Right atrium auricular region (tissue), 2 donors: ENCODE measurements at places on chromosomes 5 and 9. TPM values are rescaled to one million over a fixed set of nuclear protein-coding genes. Genes with fewer than 3 reads are reported as not detected.

DNA sequence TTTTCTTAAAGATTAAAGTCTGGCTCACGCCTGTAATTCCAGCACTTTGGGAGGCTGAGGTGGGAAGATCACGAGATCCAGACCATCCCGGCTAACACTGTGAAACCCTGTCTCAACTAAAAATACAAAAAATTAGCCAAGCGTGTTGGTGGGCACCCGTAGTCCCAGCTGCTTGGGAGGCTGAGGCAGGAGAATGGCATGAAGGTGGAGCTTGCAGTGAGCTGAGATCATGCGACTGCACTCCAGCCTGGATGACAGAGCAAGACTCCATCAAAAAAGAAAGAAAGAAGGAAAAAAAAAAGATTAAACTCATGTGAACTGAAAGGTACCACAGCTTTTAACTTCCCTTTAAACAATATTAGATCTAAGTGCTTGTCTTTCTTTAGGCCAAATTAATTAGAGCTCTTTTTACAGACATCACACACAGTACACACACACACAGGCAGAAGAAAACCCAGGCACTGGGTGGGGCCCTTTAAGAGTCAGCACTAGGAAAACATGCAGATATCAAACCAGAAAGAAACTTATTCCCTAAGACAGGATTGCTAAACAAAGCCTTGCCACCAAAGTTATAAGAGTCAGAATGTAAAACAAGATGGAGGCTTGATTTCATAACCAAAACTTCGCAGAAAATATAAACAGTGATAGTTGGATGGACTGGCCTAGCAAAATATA lies 29.3 kb upstream of the UHRF2 start:
- no peaks in the 10 kb centered on the region for H3K27me3 ChIP-seq
- no peaks in the 10 kb centered on the region for H3K4me1 ChIP-seq
- H3K4me3 ChIP-seq = no peak overlapping the region
- peak; percentile 64 for DNase-seq
- peak overlapping the region; percentile 31 for H3K27ac ChIP-seq
- H3K36me3 ChIP-seq = no peaks in the 10 kb centered on the region

- H3K4me1 ChIP-seq = no peaks in the 10 kb centered on the region
- no peak overlapping the region for H3K27ac ChIP-seq
- no peaks in the 10 kb centered on the region for H3K36me3 ChIP-seq
- H3K4me3 ChIP-seq = no peak overlapping the region
Measured at GRCh38 chr9:134600371-134600770, 41.2 kb upstream of the COL5A1 start.

The AGGF1 gene
- 15.2 TPM for total RNA-seq

DNA sequence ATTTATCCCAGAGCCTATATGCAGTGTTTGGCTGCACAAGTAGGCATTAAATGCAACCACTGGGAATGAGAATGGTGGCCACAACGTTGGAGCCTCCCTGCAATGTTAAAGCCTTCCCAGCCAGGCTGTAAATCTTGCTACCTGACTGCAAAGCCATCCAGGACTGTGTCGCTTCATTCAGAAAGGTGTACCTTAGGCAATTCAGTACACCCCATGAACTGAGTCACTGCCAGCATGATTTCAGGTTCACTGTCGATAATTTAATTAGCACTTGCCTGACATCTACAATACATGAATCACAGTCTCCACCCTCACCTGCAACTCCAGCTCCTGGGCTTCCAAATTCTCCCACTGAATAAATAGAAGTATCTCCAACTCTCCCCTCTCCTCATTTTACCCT lies 108.4 kb downstream of the SLIT3 start:
- no peak overlapping the region for H3K4me3 ChIP-seq
- no peak for DNase-seq
- no peaks in the 10 kb centered on the region for H3K27me3 ChIP-seq
- no peaks in the 10 kb centered on the region for H3K36me3 ChIP-seq
- H3K4me1 ChIP-seq = no peaks in the 10 kb centered on the region

GRCh38 chr9:101470929-101471328 lies 35.4 kb upstream of the ALDOB start:
- no peak overlapping the region for H3K27ac ChIP-seq
- peaks cover 21% of the 10 kb centered on the region for H3K36me3 ChIP-seq
- H3K27me3 ChIP-seq = no peaks in the 10 kb centered on the region
- no peak for DNase-seq
- no peak overlapping the region for H3K4me3 ChIP-seq
- H3K4me1 ChIP-seq = no peaks in the 10 kb centered on the region

The GPX3 gene
- 2,222 TPM for total RNA-seq

- no peaks in the 10 kb centered on the region for H3K36me3 ChIP-seq
- no peak overlapping the region for H3K27ac ChIP-seq
- H3K4me1 ChIP-seq = no peaks in the 10 kb centered on the region
- no peaks in the 10 kb centered on the region for H3K27me3 ChIP-seq
- DNase-seq = no peak
- no peak overlapping the region for H3K4me3 ChIP-seq
Measured at GRCh38 chr9:86550401-86550800, 196.2 kb upstream of the TUT7 start.

- no peak for DNase-seq
- H3K36me3 ChIP-seq = no peaks in the 10 kb centered on the region
- peaks cover 67% of the 10 kb centered on the region for H3K4me1 ChIP-seq
Measured at GRCh38 chr9:113623851-113624485, 160.4 kb downstream of the RGS3 start.

DNA sequence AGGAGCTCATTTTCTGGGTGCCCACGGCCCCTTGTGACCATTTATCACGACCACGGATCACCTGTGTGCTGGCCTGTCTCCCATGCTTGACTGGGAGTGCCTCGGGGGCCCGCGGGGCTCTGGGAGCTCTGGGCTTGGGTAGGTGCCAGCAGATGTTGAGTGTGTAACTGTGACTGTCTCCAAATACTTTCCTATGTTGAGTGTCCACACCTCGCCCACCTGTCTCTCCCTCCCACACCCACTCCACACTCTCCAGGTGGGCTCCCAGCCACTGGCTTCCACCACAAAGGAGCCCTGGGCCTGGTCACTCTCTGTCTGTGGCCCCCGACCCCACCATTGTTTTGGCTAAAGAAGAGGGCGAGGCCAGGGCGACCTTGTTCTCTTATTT lies 196.4 kb downstream of the CDK5RAP2 start:
- no peak overlapping the region for H3K4me3 ChIP-seq
- no peak for DNase-seq
- H3K27me3 ChIP-seq = no peaks in the 10 kb centered on the region
- H3K36me3 ChIP-seq = no peaks in the 10 kb centered on the region
- H3K27ac ChIP-seq = no peak overlapping the region

GRCh38 chr9:19757745-19758144 lies 31.1 kb downstream of the SLC24A2 start:
- no peaks in the 10 kb centered on the region for H3K4me1 ChIP-seq
- no peak overlapping the region for H3K27ac ChIP-seq
- no peak overlapping the region for H3K4me3 ChIP-seq
- no peaks in the 10 kb centered on the region for H3K36me3 ChIP-seq
- no peaks in the 10 kb centered on the region for H3K27me3 ChIP-seq
- no peak for DNase-seq

The INSL4 gene
- not detected for total RNA-seq

The SYK gene
- 3.4 TPM for total RNA-seq

The DBH gene
- total RNA-seq = not detected

GRCh38 chr9:7333719-7334118 lies 465.9 kb downstream of the DMAC1 start:
- no peak for DNase-seq
- no peaks in the 10 kb centered on the region for H3K4me1 ChIP-seq
- H3K36me3 ChIP-seq = no peaks in the 10 kb centered on the region
- H3K27me3 ChIP-seq = no peaks in the 10 kb centered on the region
- H3K27ac ChIP-seq = no peak overlapping the region

The OSTF1 gene
- 14.5 TPM for total RNA-seq

The DAB2IP gene
- 47.0 TPM for total RNA-seq

DNA sequence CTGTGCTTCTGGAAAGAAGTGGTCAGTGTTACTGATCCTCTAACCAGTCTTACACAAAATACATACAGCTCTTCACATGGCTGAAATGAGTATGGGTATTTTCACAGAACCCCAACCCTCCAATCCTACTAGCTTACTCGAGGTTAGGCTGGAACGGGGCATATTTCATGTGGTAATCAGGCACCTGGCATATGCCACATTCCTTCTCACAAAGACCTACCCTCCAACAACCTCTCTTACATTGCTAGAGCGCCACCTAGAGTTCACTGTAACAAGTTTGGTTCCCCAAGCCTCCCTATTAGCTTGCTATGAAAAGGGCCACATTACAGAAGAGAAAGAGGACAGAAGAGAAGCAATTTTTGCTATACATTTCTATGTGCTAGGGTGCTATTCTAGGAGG lies 597.3 kb downstream of the PRELID2 start:
- no peaks in the 10 kb centered on the region for H3K4me1 ChIP-seq
- H3K36me3 ChIP-seq = no peaks in the 10 kb centered on the region
- no peak overlapping the region for H3K27ac ChIP-seq

The TUSC1 gene
- 15.4 TPM for total RNA-seq

- no peak for DNase-seq
- no peaks in the 10 kb centered on the region for H3K36me3 ChIP-seq
- no peaks in the 10 kb centered on the region for H3K27me3 ChIP-seq
- no peak overlapping the region for H3K27ac ChIP-seq
- H3K4me3 ChIP-seq = no peak overlapping the region
- H3K4me1 ChIP-seq = no peaks in the 10 kb centered on the region
Measured at GRCh38 chr9:76401580-76402354, 7.5 kb upstream of the RFK start.

DNA sequence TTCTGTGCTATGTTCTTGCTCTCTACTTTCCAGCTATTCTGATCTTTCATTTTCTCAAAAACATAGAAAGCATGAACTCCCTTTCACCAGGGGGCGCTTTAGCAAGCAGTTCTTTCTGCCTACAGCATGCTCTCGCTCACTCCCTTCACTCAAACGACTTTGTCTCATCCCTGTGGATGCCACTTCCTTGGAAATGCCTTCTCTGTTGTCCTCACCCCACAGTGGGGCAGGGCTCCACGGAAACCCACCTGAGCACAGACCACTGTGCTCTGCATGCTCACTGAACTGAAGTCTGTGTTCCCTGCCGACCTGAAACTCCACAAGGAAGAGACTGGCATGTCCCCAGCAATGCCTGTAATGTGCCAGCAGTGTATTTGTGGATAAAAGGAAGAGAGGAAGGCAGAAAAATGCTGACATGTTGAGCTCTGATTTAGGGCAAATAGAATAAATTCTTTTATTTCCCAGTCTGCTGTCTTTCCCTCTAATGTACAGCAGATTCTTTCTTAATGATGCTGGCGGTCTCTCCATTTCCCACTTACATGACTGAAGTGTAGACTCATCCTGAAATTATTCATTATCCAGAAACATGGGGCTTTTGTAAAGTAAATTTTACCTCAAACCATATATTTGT lies 4.9 kb upstream of the ROR2 start:
- H3K36me3 ChIP-seq = no peaks in the 10 kb centered on the region
- DNase-seq = no peak
- H3K4me1 ChIP-seq = no peaks in the 10 kb centered on the region

DNA sequence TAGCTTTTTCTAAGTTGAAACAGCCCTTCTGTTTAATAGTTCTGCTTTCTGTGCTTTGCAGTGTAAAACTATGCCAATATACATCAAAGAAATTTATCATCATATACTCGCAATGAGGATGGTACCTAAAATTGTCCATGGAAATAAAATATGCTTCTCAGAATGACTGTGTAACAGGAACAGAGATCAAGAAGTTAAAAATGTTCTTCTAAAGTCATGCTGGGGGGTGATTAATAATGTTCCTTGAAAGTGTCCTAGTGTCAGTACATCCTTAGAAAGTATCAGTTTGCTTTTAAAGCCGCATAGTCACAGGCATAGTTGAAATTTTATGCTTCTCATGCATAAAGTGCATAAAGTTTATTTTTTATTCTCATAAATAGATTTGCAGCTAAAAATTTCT lies 4.0 kb upstream of the LRRC70 start:
- no peaks in the 10 kb centered on the region for H3K36me3 ChIP-seq
- DNase-seq = no peak

GRCh38 chr9:131999692-132000551 lies 79.7 kb downstream of the MED27 start:
- no peak overlapping the region for H3K4me3 ChIP-seq
- H3K36me3 ChIP-seq = peaks cover 7% of the 10 kb centered on the region
- H3K27me3 ChIP-seq = no peaks in the 10 kb centered on the region
- no peaks in the 10 kb centered on the region for H3K4me1 ChIP-seq
- DNase-seq = no peak

The TMEM232 gene
- total RNA-seq = 1.2 TPM

DNA sequence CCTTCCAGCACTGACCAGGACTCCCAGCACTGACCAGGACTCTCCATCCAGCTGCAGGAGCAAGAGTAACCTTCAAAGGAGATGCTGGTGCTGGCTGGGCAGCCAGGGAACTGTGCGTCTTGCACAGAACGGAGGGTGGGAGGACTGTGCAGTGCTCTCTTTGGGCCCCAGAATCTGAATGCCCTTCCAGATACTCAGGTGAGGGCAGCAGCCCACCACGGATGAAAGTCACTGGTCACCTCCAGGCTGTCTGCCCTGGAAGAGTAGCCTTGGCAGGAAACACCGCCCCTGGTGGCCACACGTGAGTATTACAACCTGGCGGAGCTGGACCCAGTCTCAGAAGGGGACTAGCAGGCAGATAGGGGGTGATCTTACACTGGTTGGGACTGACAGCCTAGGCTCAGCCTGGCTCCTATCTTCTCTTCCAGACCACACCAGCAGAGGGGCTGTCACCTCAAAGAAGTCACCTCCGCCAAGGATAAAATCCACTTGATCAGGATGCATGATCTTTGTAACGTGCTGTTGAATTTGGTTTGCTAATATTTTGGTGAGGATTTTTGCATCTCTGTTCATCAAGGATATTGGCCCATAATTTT lies 4.8 kb upstream of the SARDH start:
- H3K27me3 ChIP-seq = no peaks in the 10 kb centered on the region
- H3K4me3 ChIP-seq = no peak overlapping the region
- DNase-seq = peak; percentile 87
- no peaks in the 10 kb centered on the region for H3K36me3 ChIP-seq
- H3K4me1 ChIP-seq = no peaks in the 10 kb centered on the region
- H3K27ac ChIP-seq = no peak overlapping the region

The OMD gene
- 26.5 TPM for total RNA-seq

- H3K27ac ChIP-seq = peak overlapping the region; percentile 57
- H3K36me3 ChIP-seq = no peaks in the 10 kb centered on the region
- no peak overlapping the region for H3K4me3 ChIP-seq
- no peak for DNase-seq
- H3K27me3 ChIP-seq = no peaks in the 10 kb centered on the region
Measured at GRCh38 chr5:9502050-9502834, 43.6 kb downstream of the SEMA5A start.

The FBP2 gene
- not detected for total RNA-seq

The FKTN gene
- 4.9 TPM for total RNA-seq

DNA sequence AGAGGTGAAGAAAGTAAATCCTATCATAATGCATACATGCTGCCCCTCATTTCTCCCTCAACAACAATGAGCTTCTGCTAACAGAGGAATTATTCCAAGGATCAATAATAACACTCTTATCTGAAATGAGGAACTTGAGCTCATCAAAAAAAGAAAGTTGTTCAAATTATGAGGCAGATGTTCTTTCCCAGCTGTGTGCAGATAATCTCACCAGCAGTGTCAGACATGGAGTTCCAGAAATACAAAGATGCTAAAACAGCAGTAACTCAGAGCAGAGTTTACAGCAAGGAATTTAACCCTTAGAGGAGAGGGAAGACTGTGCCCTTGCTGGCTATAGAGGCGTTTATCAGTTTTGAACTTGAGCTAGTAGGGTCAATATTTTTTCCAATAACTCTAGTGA lies 153.1 kb downstream of the TRIM36 start:
- no peak for DNase-seq
- no peaks in the 10 kb centered on the region for H3K27me3 ChIP-seq
- H3K36me3 ChIP-seq = no peaks in the 10 kb centered on the region
- H3K27ac ChIP-seq = no peak overlapping the region
- H3K4me3 ChIP-seq = no peak overlapping the region
